ENCODE measurements at places on chromosomes 3 and 15.

DNA sequence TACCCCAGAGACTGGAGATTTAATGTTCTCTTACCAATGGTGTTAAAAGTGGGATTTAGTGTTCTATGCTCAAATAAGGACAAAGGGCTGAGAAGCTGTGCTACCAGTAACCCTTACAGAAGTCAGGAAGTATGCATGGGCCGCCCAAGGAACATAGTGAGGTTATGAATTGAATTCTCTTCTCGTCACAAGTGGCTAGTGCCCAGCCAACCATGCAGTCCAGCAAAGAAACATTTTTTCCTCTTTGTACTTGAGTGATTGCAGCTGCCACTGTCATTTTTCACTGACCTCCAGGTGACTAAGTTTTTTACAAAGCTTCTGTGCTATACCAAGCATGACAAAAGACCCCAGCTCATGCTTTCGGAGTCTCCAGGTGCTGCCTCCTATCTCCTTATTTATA lies 110.6 kb upstream of the DCBLD2 start:
- DNase-seq: no peak

DNA sequence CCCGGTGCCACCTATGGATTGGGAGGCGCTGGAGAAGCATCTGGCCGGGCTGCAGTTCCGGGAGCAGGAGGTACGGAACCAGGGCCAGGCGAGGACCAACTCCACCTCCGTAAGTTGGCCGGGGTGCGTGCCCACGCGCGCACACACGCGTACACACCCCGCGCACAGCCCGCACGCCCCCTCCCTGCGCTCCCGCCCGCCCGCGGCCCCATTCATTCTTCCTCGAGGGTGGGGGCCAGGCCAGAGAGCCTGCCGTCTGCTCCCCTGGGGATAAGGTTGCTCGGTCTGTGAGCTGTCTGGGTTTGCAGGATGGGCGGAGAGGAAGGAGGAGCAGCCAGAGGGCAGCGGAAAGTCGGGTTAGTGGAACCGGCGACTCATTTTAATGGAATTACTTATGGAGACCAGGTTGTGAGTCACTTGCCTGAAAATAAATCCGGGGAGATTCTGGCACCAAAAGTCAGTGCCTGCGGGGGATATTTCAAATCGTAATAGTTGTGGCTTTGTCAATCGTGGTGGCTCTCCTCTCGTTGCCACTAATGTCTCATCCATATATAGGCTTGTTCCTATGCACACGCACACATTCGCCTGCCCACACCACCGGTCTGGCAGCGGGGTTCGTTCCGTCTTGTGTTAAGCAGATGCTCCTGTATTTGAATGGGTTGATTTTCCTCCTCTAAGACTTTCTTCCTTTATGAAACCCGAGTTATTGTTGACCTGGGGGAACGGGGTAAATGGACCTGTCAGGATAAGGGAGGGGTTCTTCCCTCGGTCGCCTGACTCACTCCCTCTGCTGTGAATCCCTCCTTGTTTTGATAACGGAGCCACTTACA lies 223.4 kb upstream of the IL12A start:
- peak; percentile 53 for DNase-seq

- no peak for DNase-seq
These were observed 67.0 kb downstream of the MCTP2 start for GRCh38 chr15:94298364-94298763.

DNA sequence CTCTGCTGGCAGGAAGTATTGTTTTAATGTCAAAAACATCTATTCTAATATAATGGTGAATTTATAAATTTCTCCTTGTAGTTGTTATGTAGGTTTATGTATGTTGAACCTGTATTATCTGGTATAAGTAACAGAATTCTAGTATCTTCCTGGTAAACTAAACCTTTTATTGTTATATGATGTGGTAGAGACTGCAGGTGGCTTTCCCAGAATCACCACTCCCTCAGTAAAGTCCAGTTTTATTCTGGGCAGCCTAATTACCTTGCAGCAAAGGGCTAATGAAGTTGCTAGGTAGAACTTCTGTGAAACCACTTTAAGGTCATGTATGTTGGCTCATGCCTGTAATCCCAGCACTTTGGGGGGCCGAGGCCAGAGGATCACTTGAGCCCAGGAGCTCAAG lies 15.6 kb downstream of the CSNK1G1 start:
- no peak for DNase-seq

- no peak for DNase-seq
These were observed 17.1 kb downstream of the PAK2 start for GRCh38 chr3:196756732-196757131.

- DNase-seq: no peak
These were observed 187.1 kb downstream of the DPH6 start for GRCh38 chr15:35358824-35359223.

Data from posterior cingulate gyrus (tissue), 11 donors.